EL (cell line): ENCODE measurements at places on chromosomes 3 and 15.
A peak's percentile ranks its signal among the peaks of the same experiment; 100 is the strongest.

DNA sequence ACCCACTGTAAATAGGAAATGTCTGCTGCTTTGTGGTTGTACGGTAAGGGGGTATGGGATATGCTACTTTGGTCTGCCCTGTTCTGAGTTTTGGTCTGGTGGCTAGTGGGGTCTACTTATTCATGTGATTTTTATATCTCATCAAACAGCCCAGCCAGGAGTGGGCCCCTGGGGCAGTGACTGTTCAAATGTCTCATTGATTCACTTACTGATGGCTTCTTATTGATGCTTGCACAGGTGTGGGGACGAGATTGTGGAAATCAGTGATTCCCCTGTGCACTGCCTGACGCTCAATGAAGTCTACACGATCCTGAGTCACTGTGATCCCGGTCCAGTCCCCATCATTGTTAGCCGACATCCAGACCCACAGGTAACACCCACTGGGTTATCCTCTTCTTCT, 38.5 kb downstream of the STARD5 start:
- DNase-seq: no peak

- DNase-seq: no peak
Observed at GRCh38 chr15:49215768-49216739, 46.0 kb downstream of the GALK2 start.

DNA sequence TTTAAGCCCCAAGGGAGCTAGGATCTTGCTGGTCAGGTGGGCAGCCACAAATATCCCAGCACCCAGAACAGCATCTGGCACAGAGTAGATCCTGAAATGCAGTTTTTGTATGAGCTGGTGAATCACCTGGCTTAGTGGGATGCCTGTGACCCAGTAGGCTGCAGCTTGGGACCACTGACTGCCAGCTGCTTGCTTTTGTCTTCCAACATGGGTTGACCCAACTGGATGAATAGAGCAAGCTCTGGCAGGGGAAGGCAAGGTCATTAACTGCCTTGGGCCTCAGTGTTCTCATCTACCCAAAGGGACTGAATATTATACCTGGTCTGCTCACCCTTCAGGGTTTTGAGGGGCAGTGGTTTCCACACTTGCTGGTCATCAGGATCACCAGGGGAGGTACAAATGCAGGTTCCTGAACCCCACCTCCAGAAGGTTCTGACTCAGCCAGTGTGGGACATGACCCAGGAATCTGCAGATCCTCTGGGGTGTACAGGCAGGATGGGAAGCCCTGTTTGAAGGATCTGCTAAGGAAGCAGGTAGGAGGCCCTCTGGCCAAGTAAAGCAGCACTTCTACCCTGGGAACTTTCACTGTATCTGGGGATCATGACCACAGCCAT, 55.4 kb downstream of the ITGA11 start:
- no peak for DNase-seq

GRCh38 chr3:126313580-126314304, 43.5 kb downstream of the KLF15 start:
- DNase-seq: no peak

DNA sequence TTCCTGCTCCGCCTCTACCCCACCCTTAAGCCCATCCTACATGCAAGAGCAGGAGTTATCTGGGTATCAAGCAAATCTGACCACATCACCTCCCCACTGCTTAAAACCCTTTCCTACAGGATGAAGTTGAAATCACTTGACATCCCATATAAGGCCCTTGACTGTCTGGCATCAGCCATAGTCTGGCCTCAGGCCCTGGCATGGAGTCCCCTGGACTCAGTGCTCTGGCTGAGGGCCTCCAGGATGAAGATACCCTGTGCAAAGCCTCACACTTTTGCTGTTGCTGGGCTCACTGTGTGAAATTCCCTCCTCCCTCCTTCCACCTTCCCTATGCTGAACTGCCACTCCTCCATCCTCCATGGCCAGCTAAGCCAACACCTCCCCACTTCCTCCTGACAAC, 65.2 kb upstream of the GLCE start:
- DNase-seq: no peak

GRCh38 chr3:192409201-192409837, 318.0 kb downstream of the FGF12 start:
- peak; percentile 23 for DNase-seq

GRCh38 chr3:52067046-52067445, 10.7 kb upstream of the DUSP7 start:
- no peak for DNase-seq

DNA sequence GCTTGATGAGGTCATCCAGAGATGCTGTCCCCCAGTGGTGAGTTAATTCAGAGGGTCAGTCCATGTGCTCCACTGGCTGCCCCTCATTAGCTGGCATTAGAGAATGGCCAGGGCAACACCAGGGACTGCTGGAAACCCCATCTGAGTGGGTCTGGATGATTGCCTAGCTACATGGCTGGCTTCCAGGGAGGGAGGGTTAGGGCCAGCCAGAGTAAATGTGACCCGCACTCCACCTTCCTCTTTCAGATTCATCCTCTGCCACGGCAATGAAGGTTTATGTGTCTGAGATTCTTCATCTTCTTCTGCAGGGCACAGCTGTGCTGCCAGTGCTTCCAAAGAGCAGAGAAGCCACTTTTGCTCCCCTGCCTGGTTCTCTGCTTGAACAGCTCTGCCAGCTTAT, 391.9 kb downstream of the OCA2 start:
- DNase-seq: no peak

DNA sequence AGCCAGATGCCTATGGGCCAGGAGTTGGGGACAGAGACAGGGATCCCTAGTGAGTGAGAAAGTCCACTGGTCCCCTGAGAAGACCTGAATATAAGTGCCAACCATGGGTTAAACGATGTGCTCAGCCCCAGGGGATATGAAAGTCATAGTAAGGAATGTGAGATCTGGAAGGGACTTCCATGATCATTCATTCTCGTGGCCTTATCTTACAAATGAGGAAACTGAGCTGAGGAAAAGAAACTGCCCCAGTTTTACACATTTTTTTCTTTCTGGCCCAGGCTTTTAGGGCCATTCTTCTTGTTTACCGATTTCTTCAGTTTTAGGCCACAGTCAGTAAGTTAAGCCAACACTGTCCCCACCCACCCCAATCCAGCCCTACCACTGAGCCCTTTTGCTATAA, 11.1 kb downstream of the CD80 start:
- DNase-seq: peak; percentile 16

GRCh38 chr15:43538091-43538490, 20.7 kb downstream of the MAP1A start:
- DNase-seq: no peak

- no peak for DNase-seq
Observed at GRCh38 chr3:9649791-9650521, 651 bp downstream of the MTMR14 start.

DNA sequence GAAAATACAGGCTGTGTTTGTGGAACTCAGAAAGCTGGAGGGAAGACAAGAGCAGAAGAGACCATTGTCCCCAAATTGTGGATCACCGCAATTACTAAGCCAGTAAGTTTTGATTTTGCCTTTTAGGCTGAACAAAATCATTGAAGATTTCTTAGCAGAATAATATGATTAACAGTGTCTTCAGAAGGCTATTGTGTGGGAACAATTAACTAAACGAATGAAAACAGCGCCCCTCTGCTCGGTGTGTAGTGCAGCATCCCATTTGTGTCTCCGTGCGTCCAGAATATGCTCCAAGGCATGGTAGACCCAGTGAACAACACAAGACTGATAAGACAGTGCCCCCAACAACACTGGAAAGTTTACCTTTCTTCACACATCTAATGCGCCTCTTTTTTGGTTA, 71.2 kb downstream of the CRTC3 start:
- DNase-seq: no peak

GRCh38 chr15:84839714-84840113, 22.6 kb downstream of the ALPK3 start:
- no peak for DNase-seq

DNA sequence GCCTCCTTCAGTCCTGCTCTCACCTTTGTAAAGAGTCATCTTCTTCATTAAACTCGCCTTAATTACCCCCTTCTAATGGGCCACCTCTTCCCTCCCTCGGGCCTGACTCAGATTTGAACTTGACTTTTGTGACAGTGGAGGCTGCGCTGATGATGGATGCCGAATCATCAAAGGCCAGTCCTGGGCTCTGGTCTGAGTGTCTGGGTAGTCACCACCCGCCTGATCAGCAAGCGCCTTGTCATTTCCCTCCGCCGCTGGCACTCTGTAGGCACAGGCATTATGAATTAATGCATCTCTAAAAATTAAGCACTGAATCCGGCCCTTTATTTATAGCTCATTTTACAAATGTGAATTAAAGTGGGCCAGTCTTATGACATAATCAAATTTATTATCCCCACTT, 116.7 kb upstream of the PROK2 start:
- DNase-seq: no peak

DNA sequence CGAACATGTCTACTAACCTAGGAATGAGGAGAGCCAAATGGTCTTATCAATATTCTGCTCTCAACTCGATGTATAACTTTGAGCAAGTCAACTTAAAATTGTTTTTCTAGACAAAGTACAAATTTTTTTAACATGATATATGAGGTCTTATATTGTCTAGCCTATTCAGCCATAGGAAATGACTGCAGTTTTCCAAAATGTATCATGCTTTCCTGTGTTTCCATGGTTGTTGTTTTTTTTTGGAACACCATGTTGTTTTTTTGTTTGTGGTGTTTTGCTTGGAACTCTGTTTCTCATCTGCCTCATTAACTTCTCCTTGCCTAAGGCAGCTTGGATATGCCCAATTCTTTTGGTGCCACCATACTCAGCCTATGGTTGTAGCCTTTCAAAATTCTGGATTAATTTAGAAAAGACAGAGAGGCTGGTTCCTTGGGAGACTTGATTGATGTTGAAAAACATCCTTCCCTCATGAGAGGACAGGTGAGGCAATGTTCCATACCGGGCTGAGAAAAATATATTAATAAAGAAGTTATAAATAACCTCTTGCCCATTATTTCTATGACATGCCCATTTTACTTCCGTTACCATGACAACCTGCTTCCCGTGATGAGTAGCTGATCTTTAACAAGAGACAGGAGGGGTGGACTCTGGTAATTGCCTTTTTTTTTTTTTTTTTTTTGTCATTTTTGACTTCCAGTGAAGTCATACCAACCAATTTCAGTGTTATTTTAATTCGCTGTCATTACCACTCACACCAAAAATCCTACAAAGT, 687.9 kb upstream of the GRM7 start:
- DNase-seq: no peak

GRCh38 chr15:90036806-90037510, 35.8 kb downstream of the ZNF710 start:
- DNase-seq: no peak

DNA sequence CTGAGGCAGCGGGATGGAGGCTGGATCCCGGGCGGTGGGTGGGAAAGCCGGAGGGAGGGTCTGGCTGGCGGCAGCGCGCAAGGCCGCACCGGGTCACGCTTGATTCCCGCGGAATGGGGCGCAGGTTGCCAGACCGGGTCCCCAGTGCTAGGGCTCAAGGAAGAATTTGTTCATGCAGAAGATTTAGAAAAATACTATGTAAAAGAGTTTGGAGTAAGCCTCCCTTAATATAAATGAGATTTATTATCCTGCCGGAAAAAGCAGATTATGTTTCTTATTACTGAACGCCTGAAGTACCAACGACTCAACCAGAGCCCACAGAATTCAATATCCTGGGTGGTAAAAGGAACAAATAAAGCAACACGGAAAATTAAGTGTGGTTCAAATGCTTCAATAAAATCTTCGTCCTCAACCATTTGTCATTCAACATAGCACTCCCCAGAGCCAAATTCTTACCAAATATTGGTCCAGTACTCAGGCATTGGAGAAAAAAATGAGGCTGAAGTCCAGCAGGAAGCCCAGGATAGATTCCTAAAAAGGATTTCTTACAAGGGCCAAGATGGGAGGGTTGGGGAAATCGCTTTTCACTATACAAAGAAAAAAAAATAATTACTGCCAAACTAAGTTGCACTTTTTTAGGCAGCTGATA, 1.2 kb upstream of the ZBTB20 start:
- DNase-seq: peak; percentile 14

GRCh38 chr15:34737477-34737876, 17.3 kb downstream of the GJD2 start:
- DNase-seq: peak; percentile 29

DNA sequence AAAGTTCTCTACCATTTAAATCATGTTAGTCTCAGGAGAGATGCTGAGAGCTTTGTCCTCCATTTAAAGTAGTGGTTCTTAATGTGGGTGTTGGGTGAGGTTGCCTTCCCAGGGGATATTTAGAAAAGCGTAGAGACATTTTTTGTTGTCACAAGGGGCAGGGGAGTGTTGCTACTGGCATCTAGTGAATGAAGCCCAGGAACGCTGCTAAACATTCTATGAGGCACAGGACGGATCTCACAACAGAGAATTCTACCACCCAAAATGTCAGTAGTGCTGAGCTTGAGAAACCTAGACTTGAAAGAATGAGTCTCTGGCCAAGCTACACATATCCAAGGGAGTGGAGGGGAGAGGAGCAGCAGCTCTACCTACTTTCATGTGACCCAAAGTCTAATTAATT, 60.7 kb upstream of the CTNNB1 start:
- no peak for DNase-seq

- DNase-seq: peak; percentile 13
Observed at GRCh38 chr3:44120721-44121582, 120.7 kb upstream of the TOPAZ1 start.

DNA sequence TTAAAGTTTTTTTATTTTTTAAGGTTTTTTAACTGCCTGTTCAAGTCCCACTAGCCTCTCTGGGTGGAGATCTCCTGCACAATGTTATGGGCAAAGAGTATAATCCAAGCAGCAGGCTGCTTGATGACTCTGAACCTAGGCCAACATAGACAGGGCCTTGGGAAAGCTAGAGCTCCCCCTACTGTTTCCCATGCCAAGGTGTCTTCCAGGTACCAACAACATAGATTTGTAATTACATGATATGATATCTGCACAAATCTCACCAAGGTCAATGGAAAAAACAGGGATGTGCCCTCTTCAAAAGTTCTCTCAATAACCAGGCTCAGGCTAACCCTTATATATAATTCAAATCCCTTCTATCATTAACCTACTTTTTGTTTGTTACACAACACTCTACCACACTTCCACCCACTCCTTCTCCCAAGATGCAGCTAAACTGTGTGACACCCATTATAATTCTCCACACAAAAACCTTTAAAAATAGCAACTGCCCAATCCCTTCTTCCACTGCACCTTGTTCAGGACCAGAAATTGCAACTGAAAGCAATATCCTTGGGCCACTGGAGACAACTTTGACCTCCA, 43.8 kb downstream of the RBM15B start:
- DNase-seq: peak; percentile 41

DNA sequence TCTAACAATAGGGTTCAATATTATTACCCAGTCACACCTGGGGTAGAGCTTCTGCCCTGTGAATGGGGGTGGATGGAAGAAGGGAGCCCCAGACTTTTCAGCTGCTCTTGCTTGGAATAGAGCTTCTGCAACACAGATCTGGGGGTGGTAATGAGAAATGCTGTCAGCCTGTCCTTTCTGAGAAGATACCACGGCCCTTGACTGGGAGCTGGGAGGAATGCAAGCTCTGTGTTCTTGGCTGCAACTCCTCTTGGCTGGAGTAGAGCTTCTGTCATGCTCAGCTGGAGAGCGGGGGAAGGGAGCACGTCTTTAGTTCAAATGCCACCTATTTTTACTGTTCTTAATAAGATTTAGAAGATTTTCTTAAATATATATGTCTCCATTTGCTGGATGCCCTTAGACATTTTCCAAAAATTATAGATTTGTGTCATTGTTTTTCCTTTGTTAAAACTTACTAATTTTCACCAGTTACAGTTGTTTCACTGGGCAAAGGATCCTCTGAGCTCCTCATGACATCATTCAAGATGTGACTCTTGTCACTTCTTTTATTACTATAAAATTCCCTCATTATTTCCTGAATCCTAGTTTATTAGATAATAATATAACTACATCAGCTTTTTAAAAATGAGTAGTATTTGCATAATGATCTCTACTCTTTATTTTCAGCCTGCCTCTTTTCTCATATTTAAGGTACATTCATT, 180.0 kb upstream of the TGFBR2 start:
- DNase-seq: peak; percentile 21
